ENCODE measurements at places on chromosomes 3 and 15.

- peaks cover 31% of the 10 kb centered on the region for H3K36me3 ChIP-seq
- peaks cover 49% of the 10 kb centered on the region for H3K4me1 ChIP-seq
- peak overlapping the region; percentile 96 for H3K27ac ChIP-seq
- peak overlapping the region; percentile 98 for H3K4me3 ChIP-seq
- H3K27me3 ChIP-seq = peaks cover 5% of the 10 kb centered on the region
Observed at GRCh38 chr3:23916152-23916885, 471 bp downstream of the NKIRAS1 start.

- H3K27ac ChIP-seq = no peak overlapping the region
- no peaks in the 10 kb centered on the region for H3K4me1 ChIP-seq
- peaks cover 17% of the 10 kb centered on the region for H3K27me3 ChIP-seq
- no peak for DNase-seq
- no peaks in the 10 kb centered on the region for H3K36me3 ChIP-seq
Observed at GRCh38 chr15:81224232-81224631, 27.6 kb downstream of the IL16 start.

GRCh38 chr3:32865383-32865782, 47.6 kb downstream of the TRIM71 start:
- H3K4me1 ChIP-seq = no peaks in the 10 kb centered on the region
- no peak for DNase-seq
- no peak overlapping the region for H3K4me3 ChIP-seq
- no peaks in the 10 kb centered on the region for H3K36me3 ChIP-seq
- H3K27me3 ChIP-seq = peaks cover 2% of the 10 kb centered on the region
- no peak overlapping the region for H3K27ac ChIP-seq

- H3K27me3 ChIP-seq = peaks cover 21% of the 10 kb centered on the region
- H3K4me3 ChIP-seq = no peak overlapping the region
- no peaks in the 10 kb centered on the region for H3K36me3 ChIP-seq
- H3K4me1 ChIP-seq = no peaks in the 10 kb centered on the region
- no peak overlapping the region for H3K27ac ChIP-seq
Observed at GRCh38 chr15:38861108-38861507, 296.5 kb upstream of the RASGRP1 start.

DNA sequence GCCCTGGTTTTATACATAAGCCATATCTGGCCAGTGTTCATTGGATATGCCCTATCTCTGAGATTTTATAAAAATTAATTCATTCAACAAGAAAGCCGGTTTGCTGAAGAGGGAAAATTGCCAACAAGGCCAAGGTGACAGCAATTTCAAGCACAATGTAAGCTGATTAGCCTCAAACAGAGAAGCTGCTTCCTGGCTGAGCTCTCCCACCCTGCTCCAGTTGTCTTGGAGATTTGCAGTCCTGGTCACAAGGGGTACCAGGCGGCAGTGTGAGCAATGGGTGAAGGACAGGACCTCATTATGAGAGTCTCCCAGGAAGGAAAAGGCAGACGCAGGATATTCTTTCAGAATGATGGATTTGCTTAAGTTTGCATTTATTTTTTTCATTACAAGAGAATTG, 5.4 kb upstream of the THSD4 start:
- no peak overlapping the region for H3K4me3 ChIP-seq
- DNase-seq = no peak
- H3K27me3 ChIP-seq = peaks cover 24% of the 10 kb centered on the region
- H3K36me3 ChIP-seq = no peaks in the 10 kb centered on the region
- peaks cover under 1% of the 10 kb centered on the region for H3K4me1 ChIP-seq

- H3K27ac ChIP-seq = no peak overlapping the region
- peaks cover 7% of the 10 kb centered on the region for H3K27me3 ChIP-seq
- no peaks in the 10 kb centered on the region for H3K36me3 ChIP-seq
- no peak overlapping the region for H3K4me3 ChIP-seq
- DNase-seq = no peak
Observed at GRCh38 chr15:63329567-63330350, 51.9 kb downstream of the CA12 start.

All from natural killer cell treated with Interleukin-12 subunit alpha and Interleukin-12 subunit beta and Interleukin-15 and Interleukin-18, amount 100 ng/mL, for 72 hours (primary cell).